PC-9 (cell line): ENCODE measurements at places on chromosomes 6 and 20.
A peak's percentile ranks its signal among the peaks of the same experiment; 100 is the strongest.

GRCh38 chr20:62850333-62850974 is 11.2 kb downstream of the TCFL5 start:
- no peak for DNase-seq

- DNase-seq: peak; percentile 41
These were observed at the start of gene PRELID3B for GRCh38 chr20:59042151-59042795. Gene PRELID3B (minus strand): TSS chr20:59042786. CDS start chr20:59042730, 56 bp downstream.

GRCh38 chr20:1075616-1076015 is 42.8 kb upstream of the PSMF1 start:
- DNase-seq: no peak

GRCh38 chr20:23205211-23205610 is 119.1 kb upstream of the CD93 start:
- DNase-seq: no peak
